Breast epithelium (tissue), 4 donors: ENCODE measurements at places on chromosomes 1 and 21.

GRCh38 chr1:13682444-13682843 is 17.5 kb upstream of the PRDM2 start:
- DNase-seq: no peak

DNA sequence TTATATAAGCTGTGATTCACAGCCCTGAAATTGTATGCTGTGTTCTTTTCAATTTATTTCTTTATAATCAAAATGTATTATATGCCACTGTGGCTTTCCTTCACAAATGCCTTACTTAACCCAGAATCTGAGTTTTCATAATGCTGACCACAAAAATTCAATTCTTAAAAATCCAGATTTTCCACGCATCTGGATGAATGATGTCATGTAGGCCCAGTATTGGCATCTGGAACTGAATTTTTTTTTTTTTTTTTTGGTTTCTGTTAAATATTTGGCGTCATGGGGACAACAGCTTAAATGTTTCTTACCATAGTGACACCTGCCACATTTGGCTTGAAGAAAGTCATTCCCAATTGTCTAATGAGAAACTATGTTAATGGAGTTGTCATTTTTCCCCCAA is 296.8 kb downstream of the TM2D1 start:
- DNase-seq: no peak

DNA sequence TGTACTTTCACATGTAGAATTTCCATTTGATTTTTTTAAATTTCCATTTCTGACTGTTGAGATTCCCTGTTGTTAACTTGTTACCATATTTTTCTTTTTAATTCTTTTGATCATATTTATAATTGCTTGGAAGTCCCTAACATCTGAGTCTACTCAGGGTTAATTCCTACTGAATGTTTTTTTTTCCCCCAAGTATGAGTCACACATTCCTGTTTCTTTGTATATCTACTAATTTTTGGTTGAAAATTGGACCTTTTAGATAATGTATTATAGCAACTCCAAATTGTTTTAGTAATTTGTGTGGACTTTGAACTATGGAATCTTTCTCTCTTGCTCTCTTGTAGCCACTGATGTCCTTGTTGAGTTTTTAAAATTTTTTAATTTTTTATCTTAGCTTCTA is 54.6 kb downstream of the STXBP3 start:
- no peak for DNase-seq

GRCh38 chr21:45737485-45738166 is 94.1 kb downstream of the PCBP3 start:
- DNase-seq: no peak

DNA sequence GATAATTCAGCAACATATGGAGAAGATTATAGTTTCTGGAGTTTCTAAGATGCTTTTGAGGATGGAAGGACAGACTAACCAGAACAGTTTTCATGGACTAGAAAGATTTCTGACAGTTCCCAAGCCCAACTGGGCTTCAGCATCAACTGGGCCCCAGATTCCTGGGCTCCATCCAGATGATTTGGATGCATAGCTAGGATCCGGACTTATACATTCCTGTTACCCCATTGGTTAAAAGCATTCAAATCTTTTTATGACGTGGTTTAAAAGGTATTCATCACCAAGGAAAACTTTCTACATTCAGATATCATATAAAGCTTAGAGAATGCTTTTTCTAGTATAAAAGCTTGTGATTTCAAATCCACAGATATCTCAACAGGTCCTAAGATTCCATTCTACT is 29.7 kb downstream of the TSHB start:
- no peak for DNase-seq

- DNase-seq: no peak
These were observed 42.6 kb upstream of the LBR start for GRCh38 chr1:225470211-225471108.

- DNase-seq: no peak
These were observed 1.6 kb upstream of the EGLN1 start for GRCh38 chr1:231423648-231424047.

GRCh38 chr1:245650441-245650960 is 495.7 kb downstream of the KIF26B start:
- DNase-seq: no peak

- no peak for DNase-seq
These were observed 90.4 kb downstream of the SLC45A1 start for GRCh38 chr1:8408151-8408839.

- no peak for DNase-seq
These were observed 145.6 kb downstream of the FMN2 start for GRCh38 chr1:240237305-240237721.

DNA sequence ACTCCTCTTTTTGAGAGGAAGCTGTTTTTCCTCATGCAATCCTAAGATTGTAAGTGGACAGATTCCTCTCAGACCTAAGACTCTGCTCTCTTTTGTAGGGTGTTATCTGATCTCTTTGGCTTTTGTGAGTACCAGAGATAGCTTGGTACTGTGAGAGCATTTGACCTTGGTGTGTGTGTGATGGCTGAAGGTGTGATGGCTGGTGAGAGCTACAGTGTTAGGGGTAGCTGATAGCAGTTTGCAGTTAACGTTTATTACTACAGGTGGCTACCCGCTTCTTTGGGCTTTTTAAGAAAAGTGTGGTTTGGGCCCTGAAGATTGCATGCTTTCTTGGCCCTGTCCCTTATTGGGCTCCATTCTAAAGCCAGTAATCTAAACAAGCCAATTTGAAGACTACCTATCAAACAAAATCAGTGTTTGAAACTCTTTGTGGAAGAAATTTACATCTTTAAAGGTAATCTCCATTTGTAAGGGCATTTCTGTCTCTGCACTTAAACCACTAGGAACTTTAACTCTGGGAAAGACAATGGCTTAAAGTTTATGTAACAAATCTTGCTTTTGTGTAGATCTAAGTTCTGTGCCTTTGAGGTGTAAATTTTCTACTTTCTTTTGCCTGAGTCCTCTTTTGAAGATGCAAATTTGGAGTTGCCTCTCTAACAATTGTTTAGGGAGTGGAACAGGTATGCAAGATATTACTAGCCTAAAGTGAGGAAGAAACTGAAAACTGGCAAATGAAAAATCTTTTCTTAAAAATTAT is 85.3 kb upstream of the SERBP1 start:
- DNase-seq: no peak

DNA sequence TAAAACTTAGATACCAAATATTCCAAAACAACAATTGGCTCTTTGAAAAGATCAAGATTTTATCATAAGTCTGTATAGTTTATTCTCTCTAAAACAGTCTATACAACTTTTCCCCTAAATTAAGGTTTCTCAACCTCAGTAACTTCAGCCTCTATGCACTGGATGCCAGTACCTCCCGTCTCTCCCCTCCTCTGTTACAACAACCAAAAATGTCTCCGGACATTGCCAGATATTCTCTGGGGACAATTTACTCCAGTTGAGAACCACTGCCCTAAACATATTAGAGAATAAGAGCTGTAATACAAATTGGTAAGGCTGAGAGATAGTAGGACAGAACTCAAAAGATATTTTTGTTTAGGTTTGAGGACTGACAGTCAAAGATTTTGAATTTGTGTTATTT is 71.6 kb downstream of the TMEM200B start:
- no peak for DNase-seq

DNA sequence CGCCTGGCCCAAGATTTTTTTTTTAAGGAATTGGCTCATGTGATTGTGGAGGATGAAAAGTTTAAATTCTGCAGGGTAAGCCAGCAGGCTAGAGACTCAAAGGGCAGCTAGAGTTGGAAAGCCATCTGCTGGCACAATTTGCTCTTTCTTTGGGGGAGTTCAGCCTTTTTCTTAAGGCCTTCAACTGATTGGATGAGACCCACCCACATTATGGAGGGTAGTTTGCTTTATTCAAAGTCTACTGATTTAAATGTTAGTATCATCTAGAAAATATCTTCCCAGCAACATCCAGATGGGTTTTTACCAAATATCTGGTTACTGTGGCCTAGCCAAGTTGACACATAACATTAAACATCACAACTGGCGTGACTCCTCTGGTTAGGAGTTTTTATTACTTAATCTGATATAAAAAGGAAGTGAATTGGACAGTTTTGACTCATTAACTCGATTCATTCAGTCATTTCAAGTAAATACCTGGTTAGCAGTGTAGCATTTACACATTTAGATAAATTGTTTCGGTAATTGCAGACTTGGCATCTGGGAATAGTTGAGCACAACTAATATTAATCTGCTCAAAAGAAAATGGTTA is 12.4 kb downstream of the HOOK1 start:
- no peak for DNase-seq

- no peak for DNase-seq
These were observed 185.7 kb upstream of the VAMP3 start for GRCh38 chr1:7585216-7585907.

DNA sequence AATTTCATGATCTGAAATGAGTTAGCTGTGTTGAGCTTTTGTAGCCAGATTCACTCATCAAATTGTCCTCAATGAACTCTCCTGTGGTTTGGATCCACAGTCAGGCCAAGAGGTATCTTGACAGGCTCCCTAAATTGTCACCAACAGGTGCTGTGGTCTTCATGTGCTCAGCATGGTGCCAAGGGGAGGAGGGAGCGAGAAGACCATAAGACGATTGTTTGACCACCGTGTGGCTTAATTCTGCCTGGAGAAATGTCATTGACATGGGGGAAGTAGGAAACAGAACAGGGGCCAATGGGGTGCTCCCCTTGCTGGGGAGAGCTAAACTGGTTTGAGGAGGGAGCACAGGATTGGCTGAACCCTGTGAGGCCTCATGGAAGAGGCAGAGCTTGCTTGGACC is 219.3 kb downstream of the KCNJ6 start:
- no peak for DNase-seq

- no peak for DNase-seq
These were observed 57.2 kb downstream of the CDK18 start for GRCh38 chr1:205561501-205562203.

- no peak for DNase-seq
These were observed 62.1 kb downstream of the HSD3B1 start for GRCh38 chr1:119569095-119569494.

- DNase-seq: no peak
These were observed 77.4 kb downstream of the DIRAS3 start for GRCh38 chr1:67973051-67973450.

- DNase-seq: peak; percentile 81
These were observed at the start of the genes FBXO2 and FBXO44 for GRCh38 chr1:11654137-11654938. TSS of gene FBXO2 (minus strand) at chr1:11654429. CDS start at chr1:11654340, 89 bp downstream. TSS of gene FBXO44 (plus strand) at chr1:11654877. CDS start at chr1:11655836, 959 bp downstream.

GRCh38 chr1:200967693-200968468 is 55.6 kb downstream of the KIF21B start:
- DNase-seq: no peak

DNA sequence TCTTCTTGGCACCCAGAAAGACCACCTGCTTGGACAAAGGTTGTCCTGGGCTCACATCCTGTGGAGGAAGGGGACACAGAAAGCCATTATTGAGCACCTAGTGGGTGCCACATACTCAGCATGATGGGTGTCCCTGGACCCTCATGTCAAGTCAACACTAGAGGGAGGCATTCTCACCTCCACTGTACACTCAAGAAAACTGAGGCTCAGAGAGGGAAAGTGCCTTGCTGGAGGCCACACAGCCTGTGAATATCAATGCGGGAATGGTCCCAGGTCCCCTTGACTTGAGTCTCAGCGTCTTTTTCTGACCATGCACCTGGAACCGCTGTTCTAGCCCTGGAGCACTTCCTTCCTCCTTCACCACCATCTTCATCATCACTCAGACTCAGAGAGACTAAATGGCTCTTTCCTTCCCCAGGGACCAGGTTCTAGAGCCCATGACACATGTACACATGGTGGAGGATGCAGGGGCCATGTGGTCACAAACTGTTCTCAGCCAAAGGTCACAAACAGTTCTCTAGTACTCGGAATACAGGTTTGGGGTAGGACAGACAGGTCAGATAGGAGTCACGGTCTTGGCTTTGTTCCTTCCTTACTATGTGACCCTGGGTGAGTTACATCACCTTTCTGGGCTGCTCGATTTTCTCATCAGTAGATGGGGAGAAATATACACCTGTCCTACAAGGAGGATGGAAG is 89.2 kb upstream of the WNT4 start:
- no peak for DNase-seq

- no peak for DNase-seq
These were observed 110.1 kb downstream of the MRPS6 start for GRCh38 chr21:34183331-34183928.

- no peak for DNase-seq
These were observed 302.1 kb upstream of the SGIP1 start for GRCh38 chr1:66231681-66232463.

GRCh38 chr1:10741696-10742095 is 54.8 kb downstream of the CASZ1 start:
- DNase-seq: no peak

DNA sequence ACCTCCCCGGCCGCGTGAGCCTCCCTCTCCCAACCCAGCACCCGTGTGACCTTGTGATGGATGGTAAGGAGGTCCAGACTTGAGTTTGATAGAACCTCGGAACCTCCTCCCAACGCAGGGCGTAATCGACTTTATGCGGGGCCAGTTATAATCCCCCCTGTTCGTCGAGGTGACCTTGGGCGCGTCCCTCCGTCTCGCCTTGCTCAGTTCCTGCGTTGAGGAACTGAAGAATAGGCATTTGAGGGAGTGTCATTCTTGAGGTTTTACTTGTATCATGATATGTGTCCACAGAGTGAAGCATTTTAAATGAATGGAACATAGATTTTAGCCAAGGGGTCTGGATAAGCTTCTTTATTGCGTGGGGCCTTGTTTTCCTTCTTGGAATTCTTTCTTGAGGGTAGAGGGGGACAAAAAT is 433 bp downstream of the TIMM17A start:
- DNase-seq: no peak

DNA sequence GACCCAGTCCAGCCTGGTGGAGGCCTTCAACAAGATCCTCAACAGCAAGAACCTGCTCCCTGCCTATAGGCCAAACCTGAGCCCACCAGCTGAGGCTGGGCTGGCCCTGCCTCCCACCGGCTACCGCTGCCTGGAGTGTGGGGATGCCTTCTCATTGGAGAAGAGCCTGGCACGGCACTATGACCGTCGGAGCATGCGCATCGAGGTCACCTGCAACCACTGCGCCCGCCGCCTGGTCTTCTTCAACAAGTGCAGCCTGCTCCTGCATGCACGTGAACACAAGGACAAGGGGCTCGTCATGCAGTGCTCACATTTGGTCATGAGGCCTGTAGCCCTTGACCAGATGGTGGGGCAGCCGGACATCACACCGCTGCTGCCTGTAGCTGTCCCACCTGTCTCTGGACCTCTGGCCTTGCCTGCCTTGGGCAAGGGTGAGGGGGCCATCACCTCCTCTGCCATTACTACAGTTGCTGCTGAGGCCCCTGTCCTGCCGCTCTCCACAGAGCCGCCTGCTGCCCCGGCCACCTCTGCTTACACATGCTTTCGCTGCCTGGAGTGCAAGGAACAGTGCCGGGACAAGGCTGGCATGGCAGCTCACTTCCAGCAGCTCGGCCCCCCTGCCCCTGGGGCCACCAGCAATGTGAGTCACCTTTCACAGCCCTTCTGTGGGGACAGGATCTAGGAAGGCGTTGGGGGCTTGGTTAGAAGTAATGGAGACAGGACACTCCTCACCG is 5.8 kb downstream of the ZNF687 start:
- no peak for DNase-seq
